Fibroblast of mammary gland (primary cell): ENCODE measurements at places on chromosomes 2 and 18.
A peak's percentile ranks its signal among the peaks of the same experiment; 100 is the strongest.

DNA sequence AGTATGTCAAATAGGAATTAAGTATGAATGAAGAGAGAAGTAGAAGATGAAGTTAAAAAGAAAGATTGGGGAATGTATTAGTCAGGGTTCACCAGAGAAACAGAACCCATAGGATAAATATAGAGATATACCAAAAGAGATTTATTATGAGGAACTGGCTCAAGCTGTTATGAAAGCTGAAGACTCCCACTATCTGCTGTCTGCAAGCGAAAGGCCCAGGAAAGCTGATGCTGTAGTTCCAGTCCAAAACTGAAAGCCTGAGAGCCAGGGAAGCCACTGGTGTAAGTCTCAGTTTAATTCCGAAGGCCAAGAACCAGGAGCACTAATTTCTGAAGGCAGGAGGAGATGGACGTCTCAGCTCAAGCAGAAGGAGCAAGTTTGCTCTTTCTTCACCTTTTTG, 200.9 kb upstream of the FN1 start:
- no peak for DNase-seq

- no peak for DNase-seq
These were observed 1.7 kb upstream of the ESCO1 start for GRCh38 chr18:21602299-21602587.

DNA sequence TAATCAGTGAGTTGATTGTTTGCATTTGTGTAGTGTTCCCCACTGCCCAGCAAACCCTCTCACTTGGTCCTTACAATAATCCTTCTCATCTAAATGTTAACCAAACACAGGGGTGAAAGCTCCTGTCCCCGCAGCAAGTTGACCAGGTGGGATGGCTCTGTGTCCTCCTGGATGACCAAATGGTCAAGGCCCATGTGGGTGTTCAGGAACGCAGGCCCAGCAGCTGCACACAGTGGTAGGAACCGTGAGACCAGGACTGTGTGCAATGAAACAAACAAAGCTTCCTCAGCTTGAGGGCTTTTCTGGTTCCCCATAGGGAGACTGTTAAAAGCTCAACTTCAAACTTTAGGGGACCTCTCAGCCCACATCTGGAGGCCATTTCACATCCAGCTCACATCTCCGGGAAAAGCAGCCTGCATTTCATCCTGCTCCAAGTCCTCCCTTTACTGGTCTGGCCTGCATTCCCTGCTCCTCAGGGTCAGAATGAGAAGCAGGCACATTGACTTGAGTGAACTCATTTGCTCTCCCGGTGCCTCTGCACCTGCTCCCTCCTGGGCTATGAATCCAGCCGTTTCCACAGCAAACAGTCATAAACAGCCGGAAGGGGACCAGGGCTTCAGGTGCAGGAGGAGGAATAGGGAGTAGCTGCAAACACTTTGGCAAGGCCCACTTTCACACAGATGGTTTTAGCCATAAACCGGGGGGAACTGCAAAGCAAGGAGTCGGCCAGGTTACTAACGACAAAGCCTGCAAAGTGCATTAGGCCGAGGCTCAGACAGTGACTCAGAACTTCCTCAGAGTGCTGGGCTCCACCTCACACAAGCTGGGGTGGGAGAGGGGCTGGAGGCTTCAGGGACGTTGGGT, 144.7 kb downstream of the CAPN13 start:
- peak; percentile 39 for DNase-seq

DNA sequence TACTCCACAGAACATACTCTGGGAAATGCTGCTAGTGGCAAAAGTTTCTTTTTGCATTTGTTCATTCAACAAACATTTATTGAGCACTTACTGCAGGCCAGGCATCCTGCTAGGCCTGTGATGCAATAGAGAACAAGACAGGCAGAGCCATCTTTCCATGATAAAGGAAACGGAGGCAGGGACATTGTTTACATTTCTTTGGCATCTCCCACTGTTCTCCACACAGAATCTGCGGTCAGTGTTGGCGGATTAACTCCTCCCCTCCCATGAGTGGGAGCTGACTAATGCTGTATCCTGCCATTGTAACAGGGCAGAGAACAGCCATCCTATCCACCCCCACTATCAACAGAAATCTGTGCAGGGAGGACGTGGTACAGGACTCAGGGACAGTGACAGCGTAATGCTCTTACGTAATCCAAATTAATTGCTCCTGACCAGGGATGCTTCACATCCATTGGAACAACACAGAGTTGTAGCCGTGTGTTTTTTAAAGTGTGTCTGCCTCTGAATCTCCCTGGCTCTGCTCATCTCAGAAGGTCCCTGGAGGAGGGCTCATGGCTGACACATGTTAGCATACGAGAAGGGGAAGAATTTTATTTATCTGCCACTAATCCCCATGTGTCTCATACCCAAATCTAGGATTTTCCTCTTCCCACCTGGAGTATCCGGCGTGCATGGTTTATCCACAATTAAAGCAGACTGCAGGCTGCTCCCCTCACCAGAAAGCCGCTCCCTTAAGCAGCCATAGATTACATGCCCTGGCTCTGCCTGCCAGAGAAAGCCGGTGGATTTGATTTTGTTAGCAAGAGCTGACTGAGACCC, 32.3 kb downstream of the STEAP3 start:
- DNase-seq, result peak; percentile 99

- no peak for DNase-seq
These were observed 135.1 kb downstream of the GFPT1 start for GRCh38 chr2:69251943-69252342.

- no peak for DNase-seq
These were observed 83.0 kb downstream of the RTN4 start for GRCh38 chr2:54967269-54967668.

DNA sequence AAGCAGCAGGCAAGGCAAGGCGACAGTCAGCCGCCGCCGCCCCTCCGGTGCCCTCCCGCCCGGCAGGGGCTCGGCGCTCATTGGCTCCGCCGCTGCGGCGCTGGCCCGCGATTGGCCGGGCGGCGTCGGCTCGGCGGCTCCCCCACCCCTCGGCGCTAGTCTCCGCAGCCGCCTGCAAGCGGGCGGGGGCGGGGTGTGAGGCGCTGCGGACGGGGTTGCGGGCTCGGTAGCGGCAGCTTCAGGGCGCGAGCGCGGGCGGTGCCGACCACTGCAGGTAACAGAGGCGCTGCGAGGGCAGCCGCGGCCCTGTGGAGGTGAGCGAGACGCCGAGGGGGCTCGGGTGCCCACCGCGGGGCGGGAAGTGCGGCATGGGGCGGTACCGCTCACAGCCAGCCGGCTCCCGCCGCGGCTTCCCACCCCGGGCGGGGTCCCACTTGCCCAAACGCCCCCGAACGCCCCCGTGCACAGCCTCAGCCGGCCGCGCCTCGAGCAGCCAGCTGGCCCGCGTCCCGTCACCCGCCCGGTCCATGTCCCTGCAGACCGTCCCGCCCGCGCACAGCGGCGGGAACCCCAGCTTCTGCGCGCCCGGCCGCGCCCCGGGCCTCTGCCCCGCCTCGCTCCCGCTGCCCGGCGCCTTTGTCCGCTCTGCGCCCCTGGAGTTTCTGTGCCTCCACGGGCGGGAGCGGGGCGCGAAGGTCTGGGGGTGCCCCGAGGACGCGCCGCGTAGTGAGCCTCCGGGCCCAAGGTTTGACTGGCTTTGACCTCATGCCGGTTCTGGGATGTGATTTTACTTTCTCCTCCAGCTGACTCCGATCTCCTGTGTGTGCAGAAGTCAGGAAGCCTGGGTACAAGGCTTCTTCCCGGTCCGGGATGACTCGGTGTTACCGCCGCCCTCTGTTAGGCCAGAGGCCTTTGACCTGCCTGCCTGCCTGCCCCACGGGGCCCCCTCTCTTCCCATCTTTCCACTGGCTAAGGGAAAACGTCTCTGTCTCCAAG, at the start of gene SANBR:
Gene SANBR (plus strand): TSS at position 158 of the 996 bp plus-strand sequence. CDS start 4,480 bp downstream, outside the sequence.
- peak; percentile 63 for DNase-seq

- peak; percentile 23 for DNase-seq
These were observed 3.4 kb downstream of the THADA start for GRCh38 chr2:43592443-43592842.

GRCh38 chr2:175872005-175872348, 130.1 kb downstream of the LNPK start:
- DNase-seq, result peak; percentile 12

- DNase-seq, result no peak
These were observed 13.4 kb downstream of the SPTBN1 start for GRCh38 chr2:54469484-54470053.

DNA sequence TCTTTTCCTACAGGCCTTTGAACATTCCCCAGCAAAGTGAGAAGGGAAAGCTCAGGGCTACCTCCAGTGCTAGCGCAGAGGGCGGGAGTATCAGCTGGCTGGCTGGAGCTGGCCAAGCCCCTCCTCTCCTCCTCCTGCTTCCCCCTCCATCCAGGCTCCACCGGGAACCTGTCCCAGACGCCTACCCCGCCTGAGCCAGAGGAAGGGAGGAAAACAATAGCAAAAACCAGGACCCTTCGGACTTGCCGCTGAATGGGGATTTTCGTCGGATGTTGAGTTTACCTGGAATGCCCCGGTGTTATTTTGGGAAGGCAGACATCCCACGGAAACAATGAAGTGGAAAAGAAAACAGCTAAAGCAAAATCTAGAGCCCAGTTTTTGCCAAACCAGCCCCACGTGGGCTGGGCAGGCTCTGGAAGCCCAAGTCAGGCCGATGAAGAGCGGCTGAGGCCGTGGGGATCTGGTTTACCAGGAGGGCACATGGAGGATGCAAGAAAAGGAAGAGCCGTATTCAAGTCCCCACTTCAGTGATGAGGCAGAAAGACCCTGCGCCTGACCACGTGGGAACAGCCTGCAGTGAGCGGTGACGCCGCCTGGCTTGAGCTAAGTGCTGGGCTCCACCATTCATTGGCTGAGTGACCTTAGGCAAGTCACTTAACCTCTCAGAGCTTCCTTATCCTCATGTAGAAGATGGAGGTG, 100.4 kb upstream of the LCLAT1 start:
- DNase-seq, result no peak

DNA sequence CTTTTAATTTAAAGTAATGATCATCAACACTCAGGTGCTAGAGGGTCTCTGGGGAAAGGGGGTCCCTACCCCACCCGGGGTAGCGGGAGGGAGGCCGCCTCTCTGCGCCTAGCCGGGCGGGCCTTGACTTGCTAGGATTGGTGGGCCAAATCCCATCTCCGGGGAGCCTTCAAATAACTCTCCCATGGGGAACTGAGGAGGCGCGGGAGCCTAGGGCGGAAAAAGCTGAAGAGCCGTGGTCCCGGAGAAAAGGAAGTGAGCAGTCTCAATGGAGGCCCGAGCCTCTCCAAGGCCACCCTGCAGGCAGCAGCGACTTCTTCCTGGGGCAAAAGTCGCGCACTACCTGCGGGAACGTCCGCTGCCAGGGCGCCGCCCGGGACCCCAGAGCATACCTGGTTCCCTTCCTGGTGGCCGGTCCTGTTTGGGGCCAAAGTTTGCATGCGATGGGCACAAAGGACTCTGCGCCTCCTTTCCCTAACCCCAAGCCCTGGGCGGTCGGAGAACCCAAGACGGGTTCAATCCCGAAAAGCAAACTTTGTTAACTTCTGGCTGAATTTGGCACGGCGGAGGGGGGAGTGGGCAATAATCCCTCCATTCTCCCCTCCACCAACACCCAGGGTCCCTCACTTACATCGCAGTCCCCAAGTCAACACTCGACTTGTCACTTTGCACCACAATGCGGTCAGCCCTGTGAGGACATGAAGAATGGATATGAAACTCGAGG, 13.6 kb downstream of the EN1 start:
- DNase-seq, result no peak

DNA sequence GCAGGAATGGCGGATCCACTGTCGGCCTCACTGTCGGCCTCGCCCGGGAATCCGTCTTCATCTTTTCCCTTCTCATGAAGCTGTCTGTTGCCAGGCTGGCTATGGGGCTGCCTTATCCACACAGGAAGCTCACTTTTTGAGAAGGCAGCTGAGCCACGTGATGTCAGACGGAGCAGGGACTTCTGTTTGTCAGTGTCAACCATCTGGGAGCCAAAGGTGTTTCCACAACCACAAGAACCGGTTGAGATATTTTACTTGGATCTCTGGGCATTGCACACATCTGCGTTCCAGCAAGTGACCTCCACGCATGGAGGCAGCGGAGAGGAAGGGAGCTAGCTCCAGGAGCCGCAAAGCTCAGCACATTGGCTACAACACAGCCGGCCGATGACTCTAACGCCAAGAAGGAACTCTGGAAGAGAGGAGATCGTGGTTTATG, 27.4 kb upstream of the TAF1B start:
- DNase-seq, result no peak

- no peak for DNase-seq
These were observed 8.9 kb upstream of the GCFC2 start for GRCh38 chr2:75719616-75720015.

DNA sequence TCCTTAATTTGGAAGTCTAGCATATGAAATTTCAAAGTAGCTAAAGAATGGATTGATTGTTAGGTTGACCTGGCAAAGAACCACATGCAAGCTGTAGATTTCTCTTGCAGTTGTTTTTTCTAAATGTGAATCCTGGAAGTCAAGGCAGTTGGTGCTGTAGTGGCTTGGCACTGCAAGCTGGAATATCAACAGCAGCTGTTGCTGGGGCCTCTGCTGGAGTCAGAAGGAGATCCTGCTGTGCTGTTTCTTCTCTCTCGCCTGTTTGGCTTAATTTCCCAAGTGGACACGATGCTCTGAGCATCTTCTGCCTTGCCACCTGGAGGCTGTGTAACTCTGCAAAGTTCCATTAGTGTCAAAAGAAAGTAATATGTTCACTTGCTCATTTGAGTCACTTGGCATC, 12.6 kb downstream of the PIK3C3 start:
- DNase-seq, result no peak

- no peak for DNase-seq
These were observed 264.0 kb upstream of the CXCR4 start for GRCh38 chr2:136381722-136382633.

GRCh38 chr18:25729072-25729471, 361.3 kb downstream of the SS18 start:
- DNase-seq, result no peak

GRCh38 chr18:37385846-37386778, 179.5 kb downstream of the CELF4 start:
- peak; percentile 48 for DNase-seq

DNA sequence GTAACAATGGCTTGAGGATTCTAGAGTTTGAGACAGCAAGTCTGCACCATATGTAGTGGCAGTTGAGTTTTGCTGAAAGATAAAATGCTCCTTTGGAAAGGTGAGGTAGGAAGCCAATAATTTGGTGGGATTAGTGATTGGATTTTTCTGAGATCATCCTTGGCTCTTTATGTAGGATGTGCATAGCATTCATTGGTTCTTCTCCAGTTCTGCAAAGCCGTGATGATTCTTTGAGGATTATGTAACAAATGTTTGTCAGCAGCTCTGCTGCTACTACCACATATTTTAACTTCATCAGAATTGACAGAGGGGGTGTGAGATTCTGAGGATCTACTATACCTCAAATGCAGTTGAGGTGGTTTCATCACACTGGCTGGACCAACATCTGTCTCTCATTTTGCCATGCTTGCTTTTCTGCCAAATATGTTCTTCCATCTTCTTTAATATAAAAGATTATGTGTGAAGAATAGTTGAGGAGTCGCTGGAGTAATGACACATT, 188.9 kb upstream of the RASGRP3 start:
- peak; percentile 22 for DNase-seq

- no peak for DNase-seq
These were observed 235.5 kb upstream of the SIX3 start for GRCh38 chr2:44705876-44706480.

- DNase-seq, result no peak
These were observed 771.7 kb downstream of the CPS1 start for GRCh38 chr2:211328126-211328525.

- no peak for DNase-seq
These were observed 1582.9 kb upstream of the NXPH2 start for GRCh38 chr2:140363131-140363530.

- DNase-seq, result no peak
These were observed 263.2 kb downstream of the EN1 start for GRCh38 chr2:118584062-118584749.

- no peak for DNase-seq
These were observed 43.4 kb downstream of the COMMD1 start for GRCh38 chr2:61948661-61949457.

GRCh38 chr2:83388804-83389203, 1070.3 kb downstream of the SUCLG1 start:
- DNase-seq, result no peak
